CD4-positive, alpha-beta T cell treated with Interleukin-15 for 1 hour (primary cell): ENCODE measurements at places on chromosomes 13 and 19.

GRCh38 chr13:111506125-111506524, 185.7 kb downstream of the TEX29 start:
- no peak for DNase-seq

GRCh38 chr13:82962397-82962796, 919.9 kb downstream of the SLITRK1 start:
- no peak for DNase-seq

GRCh38 chr13:91816263-91816807, 417.9 kb downstream of the GPC5 start:
- no peak for DNase-seq

DNA sequence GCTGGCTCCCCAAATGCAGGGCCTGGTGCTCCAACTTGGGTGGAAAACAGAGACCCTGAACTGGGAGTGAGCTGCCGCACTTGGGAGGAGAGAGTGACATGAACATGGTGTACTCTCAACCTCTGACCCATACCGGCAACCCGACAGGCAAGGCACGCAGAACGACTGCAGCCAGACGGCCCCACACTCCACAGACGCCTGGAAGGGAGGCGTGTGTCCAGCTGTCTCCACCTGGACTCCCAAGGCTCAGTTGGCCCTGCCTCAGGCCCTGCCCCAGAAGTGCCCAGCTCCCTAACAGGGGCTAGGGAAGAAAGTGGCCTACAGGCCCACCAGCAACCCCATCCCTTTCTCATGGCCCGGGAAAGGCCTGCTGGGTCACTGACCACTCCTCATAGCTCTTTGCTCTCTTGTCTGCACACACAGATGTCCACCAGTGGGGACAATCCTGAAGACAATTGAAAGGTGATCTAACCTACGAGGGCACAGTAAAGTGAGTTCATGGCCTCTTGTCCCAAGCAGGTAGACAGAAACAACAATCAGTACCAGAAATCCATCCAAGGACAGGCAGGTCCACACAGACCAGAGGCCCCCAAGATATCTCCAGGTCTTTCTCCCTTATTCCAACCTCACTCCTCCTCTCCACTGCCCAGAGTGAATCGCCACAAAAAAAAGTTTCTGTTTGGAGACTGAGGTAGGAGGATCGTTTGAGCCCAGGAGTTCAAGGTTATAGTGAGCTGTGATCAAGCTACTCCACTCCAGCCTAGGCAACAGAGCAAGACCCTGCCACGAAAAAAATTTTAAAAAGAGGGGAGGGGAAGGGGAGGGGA, 28.2 kb downstream of the ELL start:
- no peak for DNase-seq
